ENCODE measurements at places on chromosomes 2 and 18. TPM values are rescaled to one million over a fixed set of nuclear protein-coding genes. Genes with fewer than 3 reads are reported as not detected.

Gene LIMS3
- 3.2 TPM for total RNA-seq

Gene SRD5A2
- total RNA-seq = not detected

Gene EML6
- 1.1 TPM for total RNA-seq

Gene MERTK
- total RNA-seq = 0.72 TPM

Gene MEIS1
- total RNA-seq = 15.9 TPM

Gene C2orf72
- total RNA-seq = not detected

Gene AKAIN1
- not detected for total RNA-seq

Gene CNGA3
- 0.29 TPM for total RNA-seq

Gene IGFBP5
- total RNA-seq = 29.5 TPM

Gene SLC4A5
- total RNA-seq = 2.7 TPM

Gene C2orf69
- 20.3 TPM for total RNA-seq

Gene TMEM200C
- under 0.01 TPM for total RNA-seq

Gene FAM110C
- not detected for total RNA-seq

Gene MAP4K3
- total RNA-seq = 51.8 TPM

Gene KCNIP3
- 0.29 TPM for total RNA-seq

Gene SLC23A3
- 1.4 TPM for total RNA-seq

Gene ZNF892
- 6.5 TPM for total RNA-seq

Gene ATOH8
- total RNA-seq = 18.6 TPM

Gene TCF7L1
- total RNA-seq = 2.5 TPM

Gene ARHGAP25
- total RNA-seq = 0.29 TPM

Gene CLASP1
- total RNA-seq = 46.0 TPM

Gene C18orf54
- total RNA-seq = 1.8 TPM

Gene SIX3
- total RNA-seq = not detected

Gene GNAL
- 0.59 TPM for total RNA-seq

Gene TRPM8
- total RNA-seq = not detected

Gene SCN3A
- total RNA-seq = 0.59 TPM

Gene G6PC2
- not detected for total RNA-seq

Gene SERPINB5
- total RNA-seq = not detected

Gene ERFE
- total RNA-seq = 0.88 TPM

Gene ATP6V1B1
- total RNA-seq = 2.5 TPM

Gene SUPT7L
- 44.2 TPM for total RNA-seq

Gene COL3A1
- 3,160 TPM for total RNA-seq

Gene MAB21L4
- not detected for total RNA-seq

Gene COL4A3
- total RNA-seq = not detected

Gene ADCYAP1
- not detected for total RNA-seq

Gene AQP12B
- not detected for total RNA-seq

Gene EIPR1
- total RNA-seq = 17.7 TPM

Gene UGT1A10
- total RNA-seq = not detected

Gene HTRA2
- 51.8 TPM for total RNA-seq

Gene ASB18
- under 0.01 TPM for total RNA-seq

Gene SERPINB11
- total RNA-seq = not detected

Gene TMEM178A
- total RNA-seq = 0.29 TPM

Gene VWA3B
- total RNA-seq = 0.59 TPM

Gene MAP2
- total RNA-seq = 2.2 TPM

Gene RNF25
- 32.4 TPM for total RNA-seq

Gene IL36G
- not detected for total RNA-seq

Gene PROM2
- 0.36 TPM for total RNA-seq

Gene AFF3
- total RNA-seq = 4.3 TPM

Gene MYL12A
- 572 TPM for total RNA-seq

Gene ADD2
- not detected for total RNA-seq

Gene PPP1R1C
- total RNA-seq = 0.29 TPM

Gene CHST9
- total RNA-seq = not detected
